ENCODE measurements at places on chromosomes 7 and 10.

GRCh38 chr7:50220273-50220672 lies 84.2 kb upstream of the IKZF1 start:
- DNase-seq, result no peak

GRCh38 chr7:129859183-129859582 lies 93.6 kb downstream of the UBE2H start:
- no peak for DNase-seq

DNA sequence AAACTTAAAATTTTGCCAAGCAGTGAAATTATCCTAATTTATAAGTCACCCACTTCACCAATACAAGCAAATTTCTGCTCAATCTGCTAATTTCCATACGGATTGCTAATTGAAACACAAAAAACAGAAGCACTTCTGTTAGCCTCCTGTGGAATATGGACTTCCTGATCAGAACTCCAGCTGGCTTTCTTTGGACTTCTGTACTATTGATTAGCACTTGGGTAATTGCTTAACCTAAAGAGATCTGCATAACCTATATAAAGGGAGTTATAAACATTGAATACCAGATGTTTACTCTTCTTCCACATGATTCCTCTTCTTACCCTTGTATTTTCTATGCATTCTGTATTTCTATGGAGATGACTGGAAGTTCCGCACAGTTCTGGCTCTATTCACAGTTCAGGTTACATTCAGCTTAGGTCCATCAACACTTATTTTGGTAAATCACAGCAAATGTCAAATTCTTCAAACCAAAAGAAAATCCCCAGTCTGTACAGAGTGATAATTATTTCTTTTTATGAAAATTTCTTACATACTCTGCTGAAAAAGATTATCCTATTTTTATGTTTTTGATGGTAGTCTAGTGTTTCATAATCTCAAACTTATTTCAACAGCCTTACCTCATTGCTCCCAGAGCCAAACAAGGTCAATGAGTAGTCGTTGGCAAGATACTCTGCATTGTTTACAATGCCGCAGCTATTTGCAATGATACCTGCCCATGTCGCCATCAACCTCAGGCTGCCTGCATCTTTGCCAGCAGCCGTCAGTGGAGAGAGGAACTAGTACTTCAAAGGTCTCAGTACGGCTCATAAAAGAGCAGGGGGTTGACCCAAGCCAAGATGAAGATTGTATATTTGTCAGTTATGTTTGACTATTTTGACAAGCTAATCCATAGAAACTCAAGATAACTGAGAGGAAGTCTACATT lies 225.6 kb downstream of the AHR start:
- no peak for DNase-seq

- DNase-seq, result no peak
Measured at GRCh38 chr7:91636728-91637127, 243.8 kb downstream of the MTERF1 start.

GRCh38 chr10:32971536-32972091 lies 13.6 kb upstream of the ITGB1 start:
- DNase-seq, result peak; percentile 84
